ENCODE measurements at places on chromosomes 16 and 17.

- DNase-seq, result peak; percentile 8
Measured at GRCh38 chr16:11949527-11949926, 7.7 kb upstream of the NPIPB2 start.

DNA sequence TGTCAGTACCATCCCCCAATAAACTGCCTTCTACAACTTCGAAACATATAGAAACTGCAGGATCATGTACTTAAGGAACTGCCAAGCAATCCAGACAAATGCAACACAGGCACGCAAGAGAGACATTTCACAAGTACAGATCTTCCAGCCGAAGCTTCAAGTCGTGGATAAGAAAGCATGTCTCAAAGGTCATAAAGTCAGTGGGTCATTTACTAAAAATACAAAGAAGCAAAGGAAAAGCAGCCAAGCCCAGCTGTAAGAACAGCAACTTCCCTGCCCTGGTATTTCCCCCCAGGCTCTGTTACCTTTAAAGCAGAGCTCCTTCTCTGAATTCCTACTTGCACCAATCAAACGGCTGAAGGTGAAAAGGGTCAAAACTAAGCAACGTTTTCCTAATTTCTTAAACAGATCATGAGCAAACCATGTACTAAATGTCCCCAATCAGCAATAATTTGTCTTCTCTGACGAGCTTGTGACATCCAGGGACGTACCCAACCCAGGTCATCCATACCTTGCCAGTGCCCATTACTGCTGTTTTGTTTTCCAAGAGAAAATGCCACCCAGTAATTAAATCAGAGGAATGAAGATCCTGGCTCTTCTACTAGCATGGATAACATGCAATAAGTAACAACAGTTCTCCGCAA, 1.7 kb downstream of the AKTIP start:
- no peak for DNase-seq

GRCh38 chr17:33438139-33438538, 145.0 kb upstream of the ASIC2 start:
- DNase-seq, result no peak

GRCh38 chr17:27368151-27368795, 74.4 kb downstream of the WSB1 start:
- no peak for DNase-seq

DNA sequence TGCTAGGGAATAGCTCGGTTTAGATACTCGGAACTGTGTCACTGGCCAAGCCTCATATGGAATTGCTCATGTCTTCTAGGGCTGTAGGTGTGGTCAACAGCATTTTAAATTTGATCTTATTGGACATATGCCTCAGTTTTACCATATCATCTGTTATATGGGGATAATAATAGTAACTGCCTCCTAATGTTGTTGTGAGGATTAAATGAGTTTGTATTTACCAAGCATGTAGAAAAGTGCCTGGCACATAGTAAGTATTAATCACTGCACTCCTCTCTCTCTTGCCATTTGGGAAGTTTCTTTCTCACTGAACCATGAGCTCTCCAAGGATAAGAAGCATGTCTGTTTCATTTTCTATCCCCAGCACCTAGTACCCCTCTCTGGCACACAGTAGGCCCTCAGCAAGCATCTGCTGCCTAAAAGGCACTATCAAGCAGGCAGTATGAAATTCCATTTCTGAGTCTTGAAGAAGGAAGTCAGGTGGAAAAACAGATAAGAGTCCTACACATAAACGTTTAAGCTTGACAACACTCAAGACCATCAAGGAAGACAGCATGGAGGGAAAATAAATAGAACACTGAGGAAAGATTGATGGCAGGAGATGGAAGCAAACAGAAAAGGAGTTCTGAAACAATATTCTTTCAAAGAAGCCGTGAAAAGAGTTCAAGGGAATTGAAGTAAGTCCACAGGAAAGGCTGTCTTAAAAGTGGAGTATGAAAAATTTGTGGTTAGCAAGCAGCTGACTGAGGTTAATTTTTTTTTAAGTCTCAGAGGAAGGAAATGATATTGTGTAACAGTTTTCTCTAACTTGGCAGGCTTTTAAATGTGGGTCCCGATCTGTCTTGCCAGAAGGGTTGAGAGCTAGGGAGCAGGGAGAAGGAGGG, 2.2 kb upstream of the ATP6V0A1 start:
- no peak for DNase-seq

- no peak for DNase-seq
Measured at GRCh38 chr17:42442196-42442565, 16.5 kb upstream of the ATP6V0A1 start.

DNA sequence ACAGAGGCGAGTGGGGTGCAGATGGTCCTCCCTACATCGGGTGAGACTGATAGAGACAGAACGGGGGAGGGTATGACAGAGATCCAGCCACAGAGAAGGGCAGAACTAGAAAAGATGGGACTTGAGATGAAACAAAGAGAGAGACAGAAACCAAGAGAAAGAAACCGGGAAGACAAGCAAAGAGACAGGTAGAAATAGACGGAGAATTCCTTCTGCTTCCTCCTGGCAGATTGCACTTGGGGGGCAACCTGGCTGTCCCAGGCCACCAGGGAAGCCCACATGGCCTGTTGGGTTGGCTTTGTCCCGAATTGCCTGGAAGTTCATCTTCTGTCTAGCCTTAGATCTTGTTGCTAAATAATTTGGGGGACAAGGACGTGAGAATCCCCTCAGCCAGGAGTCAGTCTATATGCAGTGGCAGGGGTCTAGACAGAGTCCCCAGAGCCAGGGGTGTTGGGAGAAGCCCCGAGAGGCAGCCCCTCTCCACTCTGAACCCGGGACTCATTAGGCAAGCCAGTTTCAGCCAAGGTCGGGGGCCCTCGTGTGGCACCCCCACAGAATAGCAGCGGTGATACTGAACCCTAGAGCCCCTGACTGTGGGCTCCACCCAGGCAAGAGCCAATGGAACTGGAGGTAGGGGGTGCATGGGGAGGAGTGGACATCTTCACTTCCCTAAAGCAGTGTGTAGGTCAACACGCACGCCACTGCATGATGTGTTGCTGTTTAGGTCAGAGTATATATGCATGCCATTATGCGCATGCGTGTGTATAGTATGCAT, 627 bp upstream of the TSPOAP1 start:
- no peak for DNase-seq

DNA sequence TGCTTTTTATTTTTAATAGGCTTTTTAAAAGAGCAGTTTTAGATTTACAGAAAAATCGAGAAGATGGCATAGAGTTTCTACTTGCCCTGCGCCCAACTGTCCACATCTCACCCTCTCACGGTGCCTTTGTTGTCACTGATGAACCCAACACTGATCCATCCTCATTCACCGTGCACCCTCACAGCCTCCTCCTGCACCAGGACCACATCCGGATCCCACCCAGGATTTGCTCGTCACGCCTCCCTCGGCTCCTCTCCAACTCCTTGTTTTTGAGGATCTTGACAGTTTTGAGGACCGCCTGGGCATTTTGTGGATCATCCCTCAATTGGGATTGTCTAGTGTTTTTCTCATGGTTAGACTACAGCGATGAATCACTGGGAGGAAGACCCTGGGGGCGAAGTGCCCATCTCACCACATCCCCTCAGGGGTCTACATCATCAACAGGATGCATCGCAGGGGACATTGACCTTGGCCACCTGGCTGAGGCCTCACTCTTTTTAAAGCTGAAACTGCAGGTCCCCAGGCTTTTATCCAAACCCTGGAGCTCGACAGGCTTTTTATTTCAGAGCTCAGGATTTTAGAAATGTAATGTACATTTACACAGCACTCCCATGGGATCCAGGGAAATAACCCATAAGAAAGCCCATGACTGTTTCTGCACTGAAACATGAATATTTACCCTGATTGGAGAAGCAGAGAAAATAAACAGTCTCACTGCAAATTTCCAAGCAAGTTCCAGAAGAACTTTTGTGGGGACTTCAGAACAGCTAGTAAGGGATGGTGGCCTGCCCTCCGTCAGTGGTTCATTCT, 71.8 kb upstream of the ZNF469 start:
- no peak for DNase-seq

Data from neural crest cell (in vitro differentiated cells).